NCI-H146 (cell line): ENCODE measurements at places on chromosomes 13 and 19.

GRCh38 chr19:55279770-55280643 is at the start of gene HSPBP1:
HSPBP1 (minus strand) TSS chr19:55280110; CDS start chr19:55279608, 502 bp downstream.
- peak; percentile 99 for DNase-seq

- DNase-seq = peak; percentile 78
Measured at GRCh38 chr19:39406656-39407409, at the start of gene ZFP36. ZFP36 (plus strand) TSS chr19:39406847; CDS start chr19:39406905, 58 bp downstream.

- DNase-seq = peak; percentile 23
Measured at GRCh38 chr19:9936326-9937000, at the start of gene OLFM2. OLFM2 (minus strand) TSS chr19:9936515; CDS start chr19:9936366, 149 bp downstream.

DNA sequence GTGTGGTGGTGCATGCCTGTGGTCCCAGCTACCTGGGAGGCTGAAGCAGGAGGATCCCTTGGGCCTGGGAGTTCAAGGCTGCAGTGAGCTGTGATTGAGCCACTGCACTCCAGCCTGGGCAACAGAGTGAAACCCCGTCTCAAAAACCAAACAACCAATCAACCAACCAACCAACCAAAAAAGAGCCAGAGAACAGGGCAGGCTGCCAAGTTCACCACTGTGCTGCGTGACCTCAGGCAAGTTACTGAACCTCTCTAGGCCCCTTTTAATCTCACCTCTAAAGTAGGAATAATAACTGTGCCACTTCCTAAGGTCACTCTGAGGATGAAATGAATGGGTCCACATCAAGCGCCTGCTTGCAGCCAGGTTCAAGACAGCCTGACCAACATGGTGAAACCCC is 16.9 kb downstream of the TJP3 start:
- DNase-seq = no peak

- no peak for DNase-seq
Measured at GRCh38 chr19:49309087-49309486, 15.9 kb downstream of the SLC6A16 start.

DNA sequence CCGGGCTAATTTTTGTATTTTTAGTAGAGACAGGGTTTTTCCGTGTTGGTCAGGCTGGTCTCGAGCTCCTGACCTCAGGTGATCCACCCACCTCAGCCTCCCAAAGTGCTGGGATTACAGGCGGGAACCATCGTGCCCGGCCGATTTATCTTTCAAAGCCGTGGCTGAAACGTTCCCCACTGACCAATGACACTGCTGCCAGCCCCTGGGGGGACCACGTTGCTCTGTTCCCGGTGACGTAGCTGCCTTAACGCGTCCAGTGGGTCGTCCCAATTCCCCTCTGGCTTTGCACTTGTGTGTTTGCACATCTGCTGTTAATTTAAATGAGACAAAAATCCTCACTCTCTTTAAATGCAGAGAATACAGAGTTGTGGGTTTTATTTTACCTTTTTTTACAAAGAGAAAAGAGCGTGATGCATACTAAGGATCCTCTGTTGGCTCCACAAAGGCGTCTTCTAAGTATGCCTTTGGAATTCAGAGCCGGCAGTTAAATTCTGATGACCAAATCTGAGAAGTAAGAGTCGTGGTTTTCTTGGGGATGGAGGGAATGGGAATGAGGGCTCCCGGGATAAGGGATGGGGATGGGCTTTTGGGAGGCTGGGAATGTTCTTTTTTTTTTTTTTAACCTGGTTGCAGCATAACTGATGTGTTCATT is 18.6 kb upstream of the LMTK3 start:
- no peak for DNase-seq

DNA sequence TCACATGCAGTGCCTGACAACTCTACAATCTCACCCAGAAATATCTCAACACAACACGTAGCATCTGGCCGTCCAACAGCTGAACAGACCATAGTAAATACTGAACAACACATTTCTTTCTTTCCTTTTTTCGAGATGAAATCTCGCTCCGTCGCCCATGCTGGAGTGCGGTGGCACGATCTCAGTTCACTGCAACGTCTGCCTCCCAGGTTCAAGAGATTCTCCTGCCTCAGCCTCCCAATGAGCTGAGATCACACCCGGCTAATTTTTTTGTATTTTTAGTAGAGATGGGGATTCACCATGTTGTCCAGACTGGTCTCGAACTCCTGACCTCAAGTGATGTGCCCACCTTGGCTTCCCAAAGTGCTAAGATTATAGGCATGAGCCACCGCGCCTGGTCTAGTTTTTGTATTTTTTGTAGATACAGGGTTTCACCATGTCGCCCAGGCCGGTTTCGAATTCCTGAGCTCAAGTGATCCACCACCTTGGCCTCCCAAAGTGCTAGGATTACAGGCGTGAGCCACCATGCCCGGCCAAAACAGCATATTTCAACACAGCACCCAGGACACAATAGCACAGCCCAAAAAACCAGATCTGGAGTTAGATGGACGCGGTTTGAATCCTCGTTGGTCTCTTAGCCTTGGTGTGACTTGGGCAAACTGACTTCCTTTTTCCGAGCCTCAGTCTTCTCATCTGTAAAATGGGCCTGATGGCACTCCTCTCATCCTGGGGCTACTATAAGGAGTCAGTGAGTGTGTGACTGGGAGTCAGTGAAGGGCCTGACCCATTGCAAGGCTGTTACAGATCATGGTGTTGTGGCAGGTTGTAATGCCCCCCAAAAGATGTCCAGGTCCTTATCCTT is 22.6 kb downstream of the CYP2A6 start:
- DNase-seq = no peak

DNA sequence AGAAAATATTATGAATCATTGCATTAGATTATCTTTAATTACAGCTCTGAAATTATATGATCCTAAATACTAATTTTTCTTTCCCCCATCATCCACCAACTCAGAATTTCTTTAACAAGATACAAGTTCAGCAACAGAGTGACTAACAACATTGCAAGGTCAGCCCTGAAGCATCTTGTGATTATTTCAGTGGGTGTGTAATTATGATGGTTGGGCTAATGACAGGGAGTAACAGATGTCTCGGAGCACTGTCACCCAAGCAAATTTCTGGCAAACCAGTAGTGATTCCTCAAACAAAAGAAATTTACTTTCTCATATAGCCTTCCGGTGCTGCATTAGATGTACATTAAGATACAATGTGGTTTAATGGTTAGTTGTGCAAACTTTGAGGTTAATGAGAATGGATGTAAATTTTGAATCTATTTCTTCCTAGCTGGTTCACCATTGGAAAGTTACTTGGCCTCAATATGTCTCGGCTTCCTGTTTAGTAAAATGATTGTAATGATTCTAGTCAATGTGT is 238.9 kb downstream of the ITGBL1 start:
- peak; percentile 21 for DNase-seq

- no peak for DNase-seq
Measured at GRCh38 chr19:6217752-6218334, 61.9 kb downstream of the MLLT1 start.

DNA sequence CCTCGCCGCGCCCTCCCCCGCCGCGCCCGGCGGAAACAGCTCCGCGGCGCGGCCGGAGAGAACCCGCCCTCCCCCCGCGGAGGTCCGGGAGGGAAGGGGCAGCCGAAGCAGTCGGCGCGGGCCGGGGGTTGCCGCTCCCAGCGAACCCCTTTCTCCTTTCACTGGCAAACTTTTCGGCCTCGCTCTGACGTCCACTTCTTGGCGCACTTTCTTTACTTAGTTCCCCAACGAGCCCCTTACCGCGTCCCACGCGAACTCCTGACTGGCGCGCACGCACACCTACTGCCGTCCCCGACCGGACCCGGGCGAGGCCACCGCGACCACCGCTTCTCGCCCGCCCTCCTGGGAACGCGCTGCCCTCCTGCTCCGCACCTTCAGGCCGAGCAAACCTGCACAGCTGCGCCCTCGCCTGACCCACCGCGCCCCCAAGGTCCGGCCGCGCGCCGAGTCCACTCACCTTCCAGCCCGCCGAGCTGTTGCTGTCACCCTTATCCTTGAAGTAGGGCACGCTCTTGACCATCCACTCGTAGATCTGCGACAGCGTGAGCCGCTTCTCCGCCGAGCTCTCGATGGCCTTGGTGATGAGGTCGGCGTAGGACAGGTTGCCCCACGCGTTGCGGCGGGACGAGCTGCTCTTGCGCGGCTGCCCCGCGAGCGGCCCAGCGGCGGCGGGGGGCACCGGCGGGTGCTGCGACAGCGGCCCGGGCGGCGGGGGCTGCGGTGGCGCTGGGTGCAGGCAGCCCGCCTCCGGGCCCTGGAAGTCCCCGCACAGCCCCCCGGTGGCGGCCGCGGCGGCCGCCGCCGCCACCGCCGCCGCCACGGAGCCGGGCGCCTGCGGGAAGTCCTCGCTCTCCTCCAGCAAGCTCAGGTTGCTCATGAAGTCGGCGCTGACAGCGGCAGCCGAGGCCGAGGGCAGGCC is 1.1 kb downstream of the FOXO1 start:
- peak; percentile 21 for DNase-seq

DNA sequence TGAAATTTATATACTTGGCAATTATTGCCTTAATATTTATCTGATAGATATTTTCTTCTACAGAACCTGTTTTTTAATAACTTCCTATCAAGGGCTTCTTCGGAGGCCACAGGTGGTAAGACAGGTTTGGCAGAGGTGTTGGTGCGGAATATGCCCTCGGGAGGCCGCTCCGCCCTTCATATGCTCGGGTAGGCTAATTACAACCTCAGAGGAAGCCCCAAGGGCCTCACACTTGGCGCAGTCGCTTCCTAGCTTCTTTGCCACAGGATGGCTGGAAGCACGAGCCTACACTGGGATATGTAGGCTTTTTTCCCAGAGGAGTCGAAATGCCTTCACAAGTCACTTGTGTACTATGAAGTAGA is 68.8 kb downstream of the LMO7 start:
- no peak for DNase-seq
